ENCODE measurements at places on chromosomes 16 and 17.
A peak's percentile ranks its signal among the peaks of the same experiment; 100 is the strongest.

- DNase-seq = no peak
Observed at GRCh38 chr16:54952195-54952594, 21.5 kb downstream of the IRX5 start.

- DNase-seq = no peak
Observed at GRCh38 chr17:77423589-77424451, 283.1 kb downstream of the SEC14L1 start.

DNA sequence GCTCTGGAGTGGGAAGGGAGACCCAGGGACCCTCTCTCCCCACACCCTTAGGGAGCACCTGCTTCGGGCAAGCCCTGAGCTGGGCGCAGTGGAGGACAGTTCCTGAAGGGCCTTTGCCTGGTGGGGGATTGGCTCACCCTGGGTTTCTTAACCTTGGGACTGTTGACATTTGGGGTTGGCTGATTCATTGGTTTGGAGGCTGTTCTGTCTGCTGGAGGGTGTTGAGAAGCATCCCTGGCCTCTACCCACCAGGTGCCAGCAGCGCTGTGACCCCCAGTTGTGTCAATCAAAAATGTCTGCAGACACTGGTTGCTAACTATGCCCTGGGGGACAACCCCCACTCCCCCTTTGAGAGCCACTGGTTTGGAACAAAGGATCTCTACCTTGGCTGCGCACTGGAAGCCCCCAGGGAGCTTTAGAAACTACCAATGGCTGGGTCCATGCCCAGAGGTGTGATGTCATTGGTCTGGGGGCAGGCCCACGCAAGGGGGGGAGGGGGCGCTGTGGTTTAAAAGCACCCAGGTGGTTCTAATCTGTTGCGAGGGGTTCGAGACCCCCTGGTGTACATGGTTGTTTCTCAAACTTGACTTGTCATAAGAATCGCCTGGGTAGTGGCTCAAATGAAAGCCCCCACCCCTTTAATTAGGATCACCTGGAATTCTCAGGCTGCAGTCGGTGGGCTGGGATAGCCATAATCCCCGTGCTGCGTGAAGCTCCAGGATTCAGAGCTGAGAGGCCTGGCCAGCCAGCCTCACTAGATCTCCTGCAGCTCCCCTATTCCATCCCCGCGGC, 151.9 kb upstream of the GSE1 start:
- DNase-seq = no peak

DNA sequence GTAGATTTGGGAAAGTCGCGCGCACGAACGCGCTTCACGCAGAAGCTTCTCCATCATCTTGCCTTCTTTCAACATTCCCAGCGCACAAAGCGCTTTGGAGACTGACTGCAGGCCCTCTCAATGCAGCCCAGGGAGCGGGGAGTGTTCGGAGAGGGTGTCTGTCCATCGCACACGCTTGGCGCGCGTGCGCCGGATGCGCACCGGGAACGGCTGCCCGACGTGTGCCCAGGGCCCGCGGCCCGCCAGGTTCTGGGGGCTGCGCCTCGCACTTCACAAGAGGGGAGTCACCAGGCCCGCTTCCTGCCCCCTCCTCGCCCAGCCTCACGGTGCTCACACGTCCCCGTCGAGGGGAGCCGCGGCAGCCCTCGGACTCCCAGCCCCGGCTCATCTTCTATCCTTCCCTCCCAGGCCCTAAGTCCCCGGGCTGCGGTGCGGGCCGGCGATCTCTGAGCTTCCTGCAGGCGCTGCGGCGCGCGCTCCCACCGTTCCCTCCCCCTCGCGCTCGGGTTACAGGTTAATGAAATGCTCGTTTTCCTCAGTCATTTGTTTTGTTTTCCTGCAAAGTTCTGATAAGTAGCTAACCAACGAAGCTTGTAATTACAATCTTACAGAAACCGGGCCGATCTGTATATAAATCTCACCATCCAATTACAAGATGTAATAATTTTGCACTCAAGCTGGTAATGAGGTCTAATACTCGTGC, 2.8 kb upstream of the IRX3 start:
- DNase-seq = no peak

DNA sequence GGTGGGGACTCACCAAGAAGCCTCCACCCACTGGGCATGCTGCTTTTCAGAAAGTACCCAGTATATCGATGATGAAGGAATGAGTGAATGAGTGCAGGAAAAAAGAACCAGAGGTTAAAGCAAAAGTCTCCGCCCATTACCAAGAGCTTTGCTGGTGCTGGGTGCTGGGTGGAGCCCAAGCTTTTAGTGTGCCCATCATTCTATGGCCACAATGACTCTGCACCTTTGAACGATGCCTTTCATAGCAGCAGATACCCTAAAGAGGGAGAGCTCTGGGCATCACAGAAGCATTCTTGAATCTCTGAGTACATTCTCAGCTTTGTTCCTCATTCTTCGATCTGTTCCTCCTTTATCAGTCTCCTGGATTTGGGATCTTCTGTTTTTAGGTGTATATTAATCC, 450.7 kb upstream of the CCL2 start:
- no peak for DNase-seq

- no peak for DNase-seq
Observed at GRCh38 chr16:2071454-2072202, 23.8 kb downstream of the TSC2 start.

- DNase-seq = no peak
Observed at GRCh38 chr17:55710829-55711496, 11.7 kb downstream of the TMEM100 start.

DNA sequence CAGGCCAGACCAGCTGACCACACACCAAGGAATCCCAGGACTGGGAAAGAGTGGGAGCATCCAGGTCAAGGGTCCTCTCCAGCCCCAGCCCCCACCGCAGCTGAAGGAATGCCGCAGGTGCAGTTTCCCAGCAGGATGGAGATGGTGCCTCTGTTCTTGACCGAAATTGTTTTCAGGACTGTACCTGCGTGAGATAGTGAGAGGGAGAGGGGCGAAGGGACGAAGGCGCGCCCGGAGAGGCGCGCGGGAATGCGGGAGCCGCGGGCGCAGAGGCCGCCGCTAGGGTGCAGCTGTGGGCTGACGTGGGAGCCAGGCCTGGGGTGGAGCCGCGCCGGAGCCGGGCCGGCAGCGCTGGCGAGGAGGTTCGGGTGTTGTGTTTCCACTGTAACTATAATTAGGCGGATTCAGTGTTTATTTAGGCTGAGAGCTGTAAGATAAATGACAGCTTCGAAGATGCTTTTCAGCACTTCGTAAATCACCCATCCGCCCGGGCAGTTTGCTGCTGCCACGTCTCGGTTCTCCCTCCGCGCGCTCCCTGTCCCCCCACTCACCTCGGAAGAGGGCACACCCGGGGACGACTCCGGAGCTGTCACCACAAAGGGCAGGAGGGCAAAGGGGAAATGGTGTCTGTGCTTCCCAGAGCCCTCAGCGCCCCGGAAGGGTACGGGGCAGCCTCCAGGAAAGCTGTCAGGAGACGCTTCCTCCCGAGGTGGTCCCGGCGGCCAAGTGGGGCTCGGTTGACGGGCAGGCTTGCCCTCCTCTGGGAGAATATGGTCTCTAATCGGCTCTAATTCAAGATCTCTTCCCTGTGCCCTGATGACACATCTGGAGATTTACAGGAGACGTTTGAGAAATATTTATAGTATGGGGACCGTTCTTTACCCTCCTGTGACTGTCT, 38.2 kb downstream of the HOXB1 start:
- peak; percentile 42 for DNase-seq

GRCh38 chr17:3814361-3814760, 13.4 kb upstream of the ITGAE start:
- no peak for DNase-seq
